ENCODE measurements at places on chromosomes 13 and 19. TPM values are rescaled to one million over a fixed set of nuclear protein-coding genes. Genes with fewer than 3 reads are reported as not detected.

Gene ACTMAP
- 5.2 TPM for total RNA-seq

Gene CCL25
- not detected for total RNA-seq

Gene PLK5
- not detected for total RNA-seq

Gene PCDH17
- 2.2 TPM for total RNA-seq

All from Right ventricle myocardium superior (tissue), 1 donor.